ENCODE measurements at places on chromosomes 16 and 17.
A peak's percentile ranks its signal among the peaks of the same experiment; 100 is the strongest.

- DNase-seq: no peak
These were observed 4.8 kb downstream of the BTBD17 start for GRCh38 chr17:74356646-74357465.

- DNase-seq: no peak
These were observed 814 bp upstream of the CDH3 start for GRCh38 chr16:68644296-68644695.

GRCh38 chr17:58165981-58166380, 801 bp upstream of the OR4D2 start:
- DNase-seq: no peak

- DNase-seq: no peak
These were observed 592 bp upstream of the ZNF385C start for GRCh38 chr17:42098730-42099399.

GRCh38 chr17:2755891-2756724, 6.7 kb upstream of the CCDC92B start:
- no peak for DNase-seq

GRCh38 chr17:76452127-76452659, 759 bp downstream of the UBE2O start:
- DNase-seq: no peak

GRCh38 chr16:53087101-53087500, 32.3 kb downstream of the CHD9 start:
- peak; percentile 45 for DNase-seq

DNA sequence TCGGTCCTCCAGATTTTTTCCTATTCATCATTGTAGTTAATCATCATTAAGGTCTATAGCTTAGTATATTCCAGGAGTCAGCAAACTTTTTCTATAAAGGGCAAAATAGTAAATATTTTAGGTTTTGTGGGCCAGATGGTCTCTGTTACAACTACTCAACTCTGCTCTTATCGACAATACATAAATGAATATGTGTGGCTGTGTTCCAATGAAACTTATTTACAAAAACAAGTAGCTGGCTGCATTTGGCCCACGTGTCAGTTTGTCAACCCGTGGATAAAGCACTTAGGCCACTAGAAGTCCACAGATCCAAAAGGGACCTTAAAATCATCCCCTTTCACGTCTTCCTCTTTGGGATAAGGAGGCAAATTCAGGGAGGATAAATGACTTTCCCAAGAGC, 5.4 kb upstream of the HNF1B start:
- DNase-seq: no peak
